Ovary (tissue), 10 donors: ENCODE measurements at places on chromosomes 7 and 10.

DNA sequence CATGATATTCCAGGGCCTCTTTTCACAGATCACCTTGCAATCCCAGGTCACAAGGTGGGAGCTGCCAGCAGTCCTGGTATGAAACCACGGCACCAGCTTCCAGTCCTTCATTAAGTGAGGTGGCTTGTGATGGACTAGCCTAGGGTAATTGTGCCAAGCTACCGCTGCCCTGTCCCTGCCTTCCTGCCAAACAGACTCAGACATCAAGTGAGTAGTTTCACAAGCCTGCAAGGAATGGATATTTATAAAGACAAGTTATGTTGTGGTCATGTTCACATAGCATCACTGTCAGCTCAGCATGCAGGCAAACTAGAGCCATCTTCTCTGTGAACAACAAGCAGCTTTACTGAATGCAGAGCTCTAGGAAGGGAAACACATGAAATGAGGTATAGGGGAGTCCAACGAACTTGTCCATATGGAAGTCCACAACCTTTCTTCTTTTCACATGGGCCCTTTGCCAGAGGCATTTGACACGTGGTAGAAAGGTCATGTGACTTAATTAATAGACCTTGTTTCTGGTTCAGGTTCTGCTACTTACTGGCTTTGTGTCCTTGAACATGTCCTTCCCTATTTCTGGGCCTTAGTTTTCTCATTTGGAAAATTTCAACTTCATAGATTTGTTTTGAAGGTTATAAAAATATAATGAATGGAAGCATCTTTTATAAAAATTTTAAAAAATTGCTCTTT lies 1061.2 kb downstream of the KCNMA1 start:
- no peak for DNase-seq
- no peaks in the 10 kb centered on the region for H3K36me3 ChIP-seq
- H3K27me3 ChIP-seq = no peaks in the 10 kb centered on the region
- H3K4me1 ChIP-seq = peaks cover 4% of the 10 kb centered on the region
- H3K4me3 ChIP-seq = no peak overlapping the region
- H3K27ac ChIP-seq = no peak overlapping the region

DNA sequence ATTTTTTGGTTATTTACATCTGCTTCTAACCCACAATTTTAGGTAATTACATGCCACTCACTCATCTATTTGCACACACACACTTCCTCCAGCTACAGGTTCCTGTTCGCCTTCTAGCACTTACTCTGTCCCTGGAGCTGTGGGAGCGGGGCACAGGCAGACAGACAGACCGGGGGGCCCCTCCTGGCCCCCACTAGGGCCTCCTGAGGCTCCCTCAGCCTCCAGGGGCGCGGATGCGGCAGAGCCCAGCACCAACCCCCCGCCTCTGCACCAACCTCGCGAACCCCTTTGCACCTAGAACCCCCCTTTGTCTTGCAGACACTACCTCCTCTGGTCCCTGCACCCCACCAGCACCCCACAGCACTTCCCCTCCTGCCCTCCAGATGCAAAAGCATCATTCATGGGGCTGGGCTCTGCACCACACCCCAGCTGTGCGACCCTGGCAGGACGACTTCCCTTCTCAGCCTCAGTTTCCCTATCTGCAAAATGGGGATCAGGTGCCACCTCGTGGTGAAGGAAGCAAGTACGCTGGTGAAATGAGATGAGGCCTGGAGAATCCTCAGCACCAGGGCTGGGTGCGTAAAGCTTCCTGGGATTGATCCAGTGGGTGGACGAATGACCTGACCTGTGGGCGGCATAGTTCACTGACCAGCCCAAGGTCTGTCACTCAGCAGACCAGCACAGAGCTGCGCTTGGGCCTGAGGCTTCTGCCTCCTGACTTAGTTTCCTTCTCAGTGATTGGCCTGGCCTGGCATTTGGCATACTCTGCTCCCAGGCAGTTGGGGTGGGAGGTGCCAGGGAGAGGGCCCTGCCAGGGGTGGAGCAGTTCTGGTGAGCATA lies 37.9 kb downstream of the ELFN1 start:
- no peaks in the 10 kb centered on the region for H3K27me3 ChIP-seq
- H3K36me3 ChIP-seq = no peaks in the 10 kb centered on the region
- no peak overlapping the region for H3K27ac ChIP-seq
- DNase-seq = peak; percentile 21
- no peak overlapping the region for H3K4me3 ChIP-seq
- H3K4me1 ChIP-seq = no peaks in the 10 kb centered on the region

GRCh38 chr7:128841921-128842673 lies 11.9 kb downstream of the FLNC start:
- no peak overlapping the region for H3K4me3 ChIP-seq
- no peaks in the 10 kb centered on the region for H3K36me3 ChIP-seq
- no peak for DNase-seq
- no peaks in the 10 kb centered on the region for H3K4me1 ChIP-seq
- no peak overlapping the region for H3K27ac ChIP-seq
- no peaks in the 10 kb centered on the region for H3K27me3 ChIP-seq

GRCh38 chr7:81648716-81649115 lies 121.1 kb downstream of the HGF start:
- no peaks in the 10 kb centered on the region for H3K4me1 ChIP-seq
- no peak for DNase-seq
- H3K4me3 ChIP-seq = no peak overlapping the region
- no peaks in the 10 kb centered on the region for H3K36me3 ChIP-seq
- H3K27me3 ChIP-seq = no peaks in the 10 kb centered on the region

DNA sequence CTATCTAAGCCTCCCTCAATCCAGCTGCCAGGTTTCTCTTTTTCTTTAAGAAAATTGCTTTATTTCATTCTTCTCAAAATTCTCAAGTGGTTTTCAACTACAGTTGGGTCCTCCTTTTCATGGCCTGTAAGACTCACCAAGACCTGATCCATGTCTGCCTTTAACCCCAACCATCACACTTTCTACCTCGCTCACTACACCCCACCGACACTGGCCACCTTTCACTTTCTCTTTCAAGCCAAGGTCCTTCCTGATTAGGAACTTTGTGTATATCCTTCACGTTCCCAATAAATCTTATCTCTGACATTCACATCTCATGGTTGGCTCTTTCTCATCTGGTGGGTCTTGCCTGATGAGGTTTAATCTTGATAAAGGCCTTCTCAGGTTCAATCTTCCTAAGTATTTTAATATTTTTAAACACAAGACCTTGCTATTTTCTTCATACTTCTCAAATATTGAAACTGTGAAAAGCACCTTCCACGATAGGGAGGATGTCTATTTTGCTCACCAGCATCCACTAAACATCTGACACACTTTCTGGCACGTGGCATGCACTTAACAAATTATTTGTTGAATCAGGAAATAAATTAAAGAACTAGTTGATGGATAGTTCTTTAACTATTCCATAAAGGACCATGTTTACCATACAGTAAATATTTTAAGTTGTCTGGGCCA lies 624.8 kb downstream of the GRID1 start:
- DNase-seq = no peak
- H3K27me3 ChIP-seq = no peaks in the 10 kb centered on the region
- H3K4me3 ChIP-seq = no peak overlapping the region
